ACHN (cell line): ENCODE measurements at places on chromosomes 4 and X.

DNA sequence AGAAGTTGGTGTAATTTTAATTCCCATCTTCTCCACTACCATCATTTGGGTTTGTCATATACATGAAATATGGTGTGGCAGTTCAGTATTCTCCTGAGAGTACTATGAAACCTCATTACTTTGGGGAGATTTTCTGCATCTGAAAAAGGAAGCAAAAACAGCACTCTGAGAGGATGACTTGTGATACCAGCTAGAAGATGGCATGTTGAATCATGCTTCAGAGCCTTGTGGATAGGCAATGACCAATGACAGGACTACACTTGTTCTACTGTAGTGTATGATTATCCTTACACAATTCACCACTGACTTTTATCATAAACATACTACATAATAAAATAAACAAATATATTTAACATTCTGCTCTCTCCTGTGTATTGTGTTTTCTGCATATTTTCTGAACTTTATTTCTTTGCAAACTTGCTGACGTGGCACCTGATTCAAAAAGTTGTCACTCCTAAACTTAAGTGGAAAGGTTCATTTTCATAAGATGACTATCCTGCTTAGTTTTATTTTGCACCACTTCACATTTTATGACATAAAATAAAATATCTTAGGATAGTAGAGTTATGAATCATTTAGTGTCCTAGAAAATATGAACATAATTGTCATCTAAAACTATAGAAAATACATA lies 991.3 kb downstream of the FSTL5 start:
- DNase-seq, result no peak

DNA sequence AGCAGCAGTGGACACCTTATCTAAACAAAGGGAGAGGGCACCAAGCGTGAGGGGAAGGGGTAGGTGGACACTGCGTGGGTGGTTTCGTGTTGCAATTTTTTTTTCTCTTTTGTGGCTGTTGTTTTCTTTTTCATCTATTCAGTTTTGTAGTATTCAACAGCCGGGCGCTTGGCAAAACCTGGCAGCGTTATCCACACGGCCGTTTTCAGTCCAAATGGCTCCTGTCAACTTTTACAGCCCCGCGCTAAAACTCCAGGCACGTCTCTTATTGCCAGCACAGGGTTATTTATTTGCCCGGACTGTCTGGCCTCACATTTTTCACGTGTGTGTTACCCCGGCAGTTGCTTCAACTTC lies 192.2 kb downstream of the BCOR start:
- peak; percentile 62 for DNase-seq

DNA sequence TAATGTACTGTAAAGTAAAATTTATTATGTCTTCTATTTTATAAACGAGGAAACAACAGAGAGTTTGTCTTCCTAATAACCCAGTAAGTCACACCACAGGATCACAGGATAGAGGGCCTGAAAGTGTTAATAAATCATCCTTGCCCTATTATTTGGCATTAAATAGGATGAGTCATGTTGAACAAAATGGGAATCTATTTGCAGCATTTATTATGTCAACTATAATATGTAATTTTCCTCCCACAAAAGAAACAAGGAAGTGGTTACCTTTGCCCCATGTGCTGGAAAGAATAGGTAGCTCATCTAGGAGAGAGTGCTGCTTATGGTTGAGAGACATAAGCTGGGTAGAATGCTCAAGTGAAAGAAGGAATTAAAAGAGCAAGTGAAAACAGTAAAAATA lies 237.6 kb upstream of the NDST3 start:
- no peak for DNase-seq

DNA sequence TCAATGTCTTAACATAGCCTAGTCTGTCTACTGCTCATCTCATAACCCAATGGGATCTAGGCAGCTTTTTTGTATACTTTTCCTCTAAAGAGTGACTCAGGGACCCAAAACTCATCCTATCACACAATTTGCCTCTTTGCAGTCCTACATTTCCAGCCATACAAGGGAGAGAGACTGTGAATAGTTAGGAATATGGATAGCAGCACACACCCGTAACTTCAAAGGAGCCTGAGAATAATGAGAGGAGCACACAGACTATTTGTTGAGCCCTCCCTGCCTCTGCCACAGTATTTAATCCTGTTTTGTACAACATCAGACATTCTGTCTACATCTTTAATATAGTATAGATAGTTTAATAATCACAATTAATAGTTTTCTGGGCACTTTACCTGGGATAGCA lies 83.2 kb downstream of the AREG start:
- DNase-seq, result no peak

DNA sequence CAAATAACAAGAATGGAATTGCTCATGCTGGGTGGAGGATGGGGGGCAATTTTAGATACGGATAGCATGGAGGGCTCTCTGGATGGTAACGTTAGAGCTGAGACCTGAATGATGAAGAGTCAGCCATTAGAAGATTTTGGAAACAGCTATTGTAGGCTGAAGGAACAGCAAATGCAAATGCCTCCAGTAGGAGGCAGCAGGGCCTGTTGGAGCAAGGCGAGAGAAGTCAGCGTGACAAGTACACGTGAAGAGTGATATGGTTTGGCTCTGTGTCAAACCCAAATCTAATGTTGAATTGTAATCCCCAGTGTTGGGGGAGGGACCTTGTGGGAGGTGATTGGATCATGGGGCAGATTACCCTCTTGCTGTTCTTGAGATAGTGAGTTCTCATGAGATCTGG lies 59.3 kb upstream of the SOD3 start:
- DNase-seq, result peak; percentile 11

DNA sequence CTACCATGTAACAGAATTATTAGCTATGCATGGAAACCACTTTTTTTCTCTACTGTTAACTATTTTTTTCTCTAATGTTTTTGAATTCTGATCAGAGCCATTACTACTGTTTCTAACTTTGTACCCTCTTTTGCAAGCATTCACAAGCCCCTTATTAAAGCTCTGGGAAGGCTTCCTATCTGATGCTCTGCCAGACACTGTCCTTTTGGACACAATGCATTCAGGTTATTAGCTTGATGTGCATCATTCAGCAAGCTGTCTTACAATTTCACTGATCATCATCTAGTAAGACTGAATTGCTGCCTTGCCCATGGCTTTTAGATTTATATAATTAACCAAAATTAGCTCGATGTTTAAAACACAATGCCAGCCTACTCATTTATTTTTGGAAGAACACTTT lies 155.1 kb downstream of the NR3C2 start:
- no peak for DNase-seq

- DNase-seq, result no peak
These were observed 2.8 kb downstream of the KIT start for GRCh38 chr4:54660591-54660990.

DNA sequence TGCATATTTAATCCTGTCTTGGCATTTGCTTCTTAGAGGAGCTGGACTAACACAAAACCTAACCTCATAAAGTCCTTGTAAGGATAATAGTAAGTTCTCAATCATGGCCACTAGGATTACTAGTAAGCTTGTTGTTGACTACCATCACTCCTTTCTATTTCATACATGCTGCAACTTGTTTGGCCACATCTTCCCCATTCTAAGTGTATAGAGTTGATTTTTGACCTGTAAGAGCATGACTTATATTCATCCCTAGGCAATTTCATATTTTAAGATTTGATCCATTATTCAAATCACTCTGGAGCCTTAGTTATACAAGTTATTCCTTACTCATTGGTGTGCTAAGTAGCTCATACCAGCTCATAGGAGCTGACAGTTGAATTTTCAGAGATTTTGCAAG lies 109.4 kb downstream of the EFHC2 start:
- DNase-seq, result no peak

DNA sequence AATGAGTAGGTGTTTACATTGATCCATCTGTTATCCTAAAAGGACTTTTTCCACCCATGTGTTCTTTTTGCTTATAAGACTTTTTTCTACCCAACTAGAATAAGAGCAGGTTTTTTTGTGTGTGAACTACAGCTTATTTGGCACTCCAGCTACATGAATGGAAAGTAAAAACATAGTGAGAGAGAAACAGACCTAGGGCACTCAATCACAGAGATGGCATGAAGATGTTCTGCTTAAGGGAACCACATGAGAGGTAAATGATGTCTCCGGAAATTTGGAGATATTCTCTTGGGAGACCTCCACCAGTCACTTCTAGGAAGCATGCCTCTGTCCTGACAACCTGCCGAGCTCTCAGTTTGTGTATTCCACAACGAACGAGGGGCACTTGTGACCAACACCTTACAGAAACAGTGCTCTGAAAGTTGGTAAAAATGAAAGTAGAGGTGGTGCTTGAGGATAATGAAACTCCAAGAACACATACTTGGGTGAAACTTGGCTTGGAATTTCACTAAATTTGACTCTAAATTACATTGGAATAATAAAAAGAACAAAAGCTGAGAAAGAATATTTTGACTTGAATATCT lies 788.4 kb upstream of the GALNTL6 start:
- DNase-seq, result no peak

- DNase-seq, result no peak
These were observed 162.3 kb downstream of the CPEB2 start for GRCh38 chr4:15164571-15164970.

- no peak for DNase-seq
These were observed 27.0 kb upstream of the MCF2 start for GRCh38 chrX:139734996-139735395.

DNA sequence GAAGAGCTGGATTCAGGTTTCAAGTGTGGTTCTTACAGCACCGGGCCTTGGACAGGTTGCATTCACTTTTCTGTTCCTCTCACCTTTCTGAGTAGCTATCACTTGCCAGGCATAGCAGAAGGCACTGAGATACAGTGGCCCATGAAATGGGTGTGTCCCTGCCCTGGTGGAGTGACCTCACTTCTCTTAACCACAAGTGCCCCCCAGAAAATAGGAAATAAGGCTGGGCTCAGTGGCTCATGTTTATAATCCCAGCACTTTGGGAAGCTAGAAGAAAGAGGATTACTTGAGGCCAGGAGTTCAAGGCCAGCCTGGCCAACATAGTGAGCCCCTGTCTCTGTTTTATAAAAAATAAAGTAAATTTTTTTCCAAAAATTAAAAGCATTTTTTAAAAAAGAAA lies 101.7 kb upstream of the KIT start:
- DNase-seq, result no peak

DNA sequence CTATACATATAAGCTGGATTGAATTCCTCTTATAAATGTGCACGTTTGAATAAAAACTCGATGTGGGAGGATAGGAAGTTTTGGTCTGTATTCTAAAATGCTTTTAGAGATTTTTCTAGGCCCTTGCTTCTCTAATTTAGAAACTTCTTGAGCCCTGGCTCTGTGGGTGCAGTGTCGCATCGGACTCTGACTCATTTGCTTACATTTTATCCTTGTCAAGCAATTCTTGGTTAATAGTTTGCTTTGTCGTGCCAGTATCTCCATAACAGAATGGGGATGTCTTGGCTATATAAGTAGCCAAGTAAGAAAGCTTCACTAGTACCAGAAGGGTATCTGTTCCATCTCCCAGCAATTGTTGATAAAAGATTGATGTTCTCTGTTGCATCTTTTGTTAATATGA lies 10.7 kb downstream of the SGMS2 start:
- peak; percentile 51 for DNase-seq

- no peak for DNase-seq
These were observed 49.7 kb upstream of the GAB1 start for GRCh38 chr4:143286701-143287571.

- no peak for DNase-seq
These were observed 348.1 kb downstream of the ARHGAP10 start for GRCh38 chr4:148079961-148080360.

DNA sequence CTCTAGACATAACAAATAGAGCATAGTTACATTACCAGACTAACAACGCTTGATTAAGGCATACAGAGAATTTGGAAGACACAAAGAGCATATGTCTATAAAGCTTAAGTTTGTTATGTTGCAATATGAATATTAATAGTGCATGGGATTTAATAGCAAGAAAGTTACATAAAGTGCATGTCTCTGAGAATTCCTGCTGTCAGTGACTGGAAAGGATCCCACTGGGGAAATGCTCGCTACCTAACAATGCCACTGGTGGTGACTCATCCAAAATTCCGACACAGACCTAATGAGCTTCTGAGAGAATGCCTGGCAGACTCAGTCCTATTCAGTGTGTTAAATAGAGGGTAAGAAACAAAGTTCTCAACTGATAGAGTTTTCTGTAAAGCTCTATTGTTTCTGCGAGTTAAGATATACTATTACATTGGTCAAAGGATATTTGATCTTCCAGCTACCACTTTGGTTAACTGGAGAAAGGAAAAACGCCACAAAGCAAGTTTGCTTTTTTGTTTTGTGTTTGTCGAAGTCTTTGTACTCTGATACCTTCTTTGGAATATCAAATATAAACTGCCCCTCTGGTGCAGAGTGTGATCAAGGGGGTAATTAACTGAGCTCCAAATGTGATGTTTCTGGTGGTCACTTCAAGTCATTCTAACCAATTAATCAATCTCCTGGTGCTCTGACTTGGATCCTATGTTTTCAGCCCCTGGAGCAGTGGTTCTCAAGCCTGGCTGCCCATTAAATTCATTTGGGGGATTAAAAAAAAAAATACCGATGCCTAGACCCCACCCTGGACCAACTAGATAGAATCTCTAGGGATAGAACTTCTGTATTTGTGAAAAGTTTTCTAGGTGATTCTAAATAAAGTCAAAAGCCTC lies 107.9 kb downstream of the PALLD start:
- peak; percentile 75 for DNase-seq

GRCh38 chrX:34768290-34768689 lies 111.2 kb upstream of the TMEM47 start:
- DNase-seq, result no peak

- no peak for DNase-seq
These were observed 305.1 kb upstream of the ANXA10 start for GRCh38 chr4:167787231-167787630.

DNA sequence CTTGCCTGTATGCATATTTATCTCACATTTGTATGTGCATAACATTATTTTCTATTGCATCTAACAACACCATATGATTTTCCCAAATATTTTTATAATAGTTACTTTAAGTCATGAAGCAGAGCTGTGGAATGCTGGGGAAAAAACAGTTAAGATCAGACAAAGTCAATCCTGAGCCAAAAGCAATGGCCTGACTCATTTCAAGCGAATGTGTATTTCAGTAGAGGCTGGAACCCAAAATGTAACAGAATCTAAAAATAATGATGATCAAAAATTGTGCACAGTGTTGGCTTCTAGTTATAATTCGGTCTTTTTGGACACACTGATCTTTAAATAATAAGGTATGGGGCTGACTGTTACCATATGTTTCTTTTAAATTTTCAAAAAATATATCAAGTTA lies 516.2 kb upstream of the ADGRL3 start:
- DNase-seq, result no peak
